Effector memory CD8-positive, alpha-beta T cell (primary cell): ENCODE measurements at places on chromosomes 2 and 18.
A peak's percentile ranks its signal among the peaks of the same experiment; 100 is the strongest.

- H3K4me1 ChIP-seq = no peaks in the 10 kb centered on the region
- no peak for DNase-seq
- H3K27me3 ChIP-seq = peaks cover 5% of the 10 kb centered on the region
These were observed 32.1 kb upstream of the WDR75 start for GRCh38 chr2:189409131-189409530.

- H3K27ac ChIP-seq = no peak overlapping the region
- H3K4me1 ChIP-seq = peaks cover 13% of the 10 kb centered on the region
- DNase-seq = no peak
These were observed 17.6 kb upstream of the TMEM247 start for GRCh38 chr2:46461709-46462171.

GRCh38 chr2:161332371-161332967, 24.2 kb downstream of the PSMD14 start:
- H3K4me3 ChIP-seq = no peak overlapping the region
- H3K36me3 ChIP-seq = peaks cover 4% of the 10 kb centered on the region
- DNase-seq = no peak
- peaks cover 22% of the 10 kb centered on the region for H3K4me1 ChIP-seq
- no peaks in the 10 kb centered on the region for H3K27me3 ChIP-seq

DNA sequence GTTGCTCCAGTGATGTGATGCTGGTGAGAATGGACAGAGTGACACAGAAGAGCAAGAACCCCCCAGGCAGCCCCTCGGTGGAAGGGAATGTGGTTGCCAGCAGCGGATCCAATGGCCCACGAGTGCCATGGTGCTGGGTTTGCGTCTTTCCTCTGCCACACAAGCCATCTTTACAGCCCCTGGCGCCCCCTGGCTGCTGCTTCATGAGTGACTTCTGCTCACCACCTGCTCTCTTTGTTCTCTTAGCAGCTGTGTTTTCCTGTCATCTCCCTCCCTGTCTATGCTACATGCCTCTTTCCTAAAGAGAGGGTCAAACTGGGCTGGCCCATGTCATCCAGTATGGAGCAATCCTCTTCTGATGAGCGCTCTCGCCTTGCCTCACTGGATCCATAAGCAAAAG, 300.0 kb upstream of the SMIM21 start:
- H3K4me1 ChIP-seq = no peaks in the 10 kb centered on the region
- H3K27ac ChIP-seq = no peak overlapping the region
- peaks cover 37% of the 10 kb centered on the region for H3K27me3 ChIP-seq
- no peaks in the 10 kb centered on the region for H3K36me3 ChIP-seq

DNA sequence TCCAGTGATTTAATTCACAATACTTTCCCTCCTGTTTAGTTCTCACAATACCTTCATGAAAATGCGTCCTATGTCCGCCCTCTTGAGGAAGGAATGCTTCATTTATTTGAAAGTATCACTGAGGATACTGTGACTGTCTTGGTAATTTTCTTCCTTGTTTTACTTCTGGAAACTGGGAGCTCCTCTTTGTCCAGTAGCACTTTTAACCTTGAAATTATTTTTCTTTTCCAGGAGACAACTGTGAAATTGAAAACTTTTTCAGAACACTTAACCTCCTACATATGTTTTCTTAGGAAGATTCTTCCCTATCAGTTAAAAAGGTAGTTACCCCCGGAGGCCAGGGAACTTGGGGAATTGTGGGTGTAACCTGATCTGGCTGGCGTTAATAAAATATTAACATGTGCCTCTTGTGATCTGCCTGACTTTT, 58.9 kb upstream of the STON1 start:
- no peak overlapping the region for H3K4me3 ChIP-seq
- no peak overlapping the region for H3K27ac ChIP-seq
- no peaks in the 10 kb centered on the region for H3K27me3 ChIP-seq
- DNase-seq = no peak
- H3K4me1 ChIP-seq = no peaks in the 10 kb centered on the region
- peaks cover 44% of the 10 kb centered on the region for H3K36me3 ChIP-seq

- no peak for DNase-seq
- H3K27me3 ChIP-seq = peaks cover 13% of the 10 kb centered on the region
- H3K4me3 ChIP-seq = no peak overlapping the region
These were observed 54.0 kb downstream of the SCG2 start for GRCh38 chr2:223548194-223548593.

DNA sequence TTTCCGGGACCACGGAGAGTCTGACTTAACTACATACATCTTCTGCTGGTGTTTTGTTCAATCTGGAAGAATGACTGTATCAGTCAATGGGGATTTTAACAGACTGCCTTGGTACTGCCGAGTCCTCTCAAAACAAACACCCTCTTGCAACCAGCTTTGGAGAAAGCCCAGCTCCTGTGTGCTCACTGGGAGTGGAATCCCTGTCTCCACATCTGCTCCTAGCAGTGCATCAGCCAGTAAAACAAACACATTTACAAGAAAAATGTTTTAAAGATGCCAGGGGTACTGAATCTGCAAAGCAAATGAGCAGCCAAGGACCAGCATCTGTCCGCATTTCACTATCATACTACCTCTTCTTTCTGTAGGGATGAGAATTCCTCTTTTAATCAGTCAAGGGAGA, 23.1 kb downstream of the ICOS start:
- no peak for DNase-seq
- no peaks in the 10 kb centered on the region for H3K27me3 ChIP-seq
- H3K4me1 ChIP-seq = peaks cover 19% of the 10 kb centered on the region
- H3K4me3 ChIP-seq = no peak overlapping the region
- H3K27ac ChIP-seq = no peak overlapping the region
- peaks cover 64% of the 10 kb centered on the region for H3K36me3 ChIP-seq

- no peaks in the 10 kb centered on the region for H3K27me3 ChIP-seq
- peak overlapping the region; percentile 93 for H3K4me3 ChIP-seq
- DNase-seq = no peak
These were observed 246.9 kb downstream of the LDLRAD4 start for GRCh38 chr18:13465476-13465875.

- no peak overlapping the region for H3K27ac ChIP-seq
- no peaks in the 10 kb centered on the region for H3K36me3 ChIP-seq
- H3K27me3 ChIP-seq = no peaks in the 10 kb centered on the region
These were observed 142.1 kb upstream of the LYPD6 start for GRCh38 chr2:149188291-149188690.

DNA sequence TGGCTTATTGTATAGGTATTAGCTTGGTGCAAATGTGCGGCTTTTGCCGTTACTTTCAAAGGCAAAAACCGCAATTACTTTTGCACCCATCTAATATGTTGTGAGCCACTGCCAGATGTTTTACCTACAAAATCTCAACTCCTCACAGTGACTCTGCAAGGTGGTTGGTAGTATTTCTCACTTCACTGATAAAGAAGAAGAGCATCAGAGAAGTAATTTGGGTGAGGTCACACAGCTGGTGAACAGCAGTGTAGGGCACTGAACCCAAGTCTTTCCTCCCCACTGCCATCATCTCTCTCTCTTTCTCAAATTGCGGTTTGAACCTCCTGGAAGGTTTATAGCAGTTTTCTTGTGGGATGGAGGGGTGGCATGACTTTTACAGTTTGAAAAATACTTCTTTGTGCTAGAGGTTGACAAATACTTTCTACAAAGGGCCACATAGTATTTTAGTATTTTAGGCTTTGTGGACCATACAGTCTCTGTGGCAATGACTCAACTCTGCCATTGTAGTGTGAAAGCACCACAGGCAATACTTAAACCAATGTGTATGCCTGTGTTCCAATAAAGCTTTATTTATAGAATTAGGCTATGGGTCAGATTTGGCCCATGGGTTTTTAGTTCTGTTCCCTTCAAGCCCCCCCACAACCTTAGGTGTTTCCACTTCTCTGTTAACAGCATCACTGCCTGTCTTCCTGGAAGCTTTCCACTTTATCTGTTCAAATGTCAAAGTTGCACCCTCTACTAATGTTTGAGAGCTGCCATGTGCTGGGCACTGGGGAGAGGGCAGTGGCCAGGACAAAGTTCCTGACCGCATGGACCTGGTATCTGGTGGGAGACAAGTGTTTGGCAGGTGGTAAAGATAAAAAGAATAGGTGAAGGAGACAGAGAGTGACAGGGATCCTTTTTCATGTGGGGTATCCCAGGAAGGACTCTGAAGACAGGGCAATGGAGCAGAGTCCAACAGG, 30.1 kb downstream of the FHOD3 start:
- no peak for DNase-seq
- peaks cover 60% of the 10 kb centered on the region for H3K27me3 ChIP-seq
- peaks cover 2% of the 10 kb centered on the region for H3K36me3 ChIP-seq

DNA sequence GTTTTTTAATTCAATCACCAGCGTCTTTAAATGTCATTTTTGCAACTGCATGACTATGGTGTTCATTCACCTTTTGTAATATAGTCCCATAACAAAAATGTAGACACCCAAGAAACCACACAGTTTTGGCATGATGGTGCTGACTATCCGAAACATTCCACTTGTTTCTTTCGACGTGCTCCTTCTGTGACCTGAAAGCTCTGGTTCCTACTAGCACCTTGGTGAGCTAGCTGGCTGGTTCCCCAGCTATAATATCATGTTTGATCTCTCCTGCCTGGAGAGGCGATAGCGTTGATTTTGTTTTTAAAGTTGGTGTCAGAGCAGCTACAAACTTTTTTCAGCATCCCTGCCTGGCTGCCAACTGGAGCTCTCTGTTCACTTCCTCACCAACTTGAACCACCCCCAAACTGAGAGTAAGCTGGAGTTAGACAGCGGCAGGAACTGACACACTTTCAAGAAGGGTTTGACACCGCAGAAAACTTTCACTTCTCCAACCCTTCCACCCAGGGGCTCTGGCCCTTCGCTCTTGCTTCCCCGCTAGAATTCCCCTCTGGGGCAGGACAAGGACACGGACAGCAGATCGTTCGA, 1.1 kb downstream of the ATAD2B start:
- H3K4me3 ChIP-seq = peak overlapping the region; percentile 96
- peak overlapping the region; percentile 99 for H3K27ac ChIP-seq
- peak; percentile 51 for DNase-seq
- peaks cover 37% of the 10 kb centered on the region for H3K36me3 ChIP-seq
- no peaks in the 10 kb centered on the region for H3K27me3 ChIP-seq

DNA sequence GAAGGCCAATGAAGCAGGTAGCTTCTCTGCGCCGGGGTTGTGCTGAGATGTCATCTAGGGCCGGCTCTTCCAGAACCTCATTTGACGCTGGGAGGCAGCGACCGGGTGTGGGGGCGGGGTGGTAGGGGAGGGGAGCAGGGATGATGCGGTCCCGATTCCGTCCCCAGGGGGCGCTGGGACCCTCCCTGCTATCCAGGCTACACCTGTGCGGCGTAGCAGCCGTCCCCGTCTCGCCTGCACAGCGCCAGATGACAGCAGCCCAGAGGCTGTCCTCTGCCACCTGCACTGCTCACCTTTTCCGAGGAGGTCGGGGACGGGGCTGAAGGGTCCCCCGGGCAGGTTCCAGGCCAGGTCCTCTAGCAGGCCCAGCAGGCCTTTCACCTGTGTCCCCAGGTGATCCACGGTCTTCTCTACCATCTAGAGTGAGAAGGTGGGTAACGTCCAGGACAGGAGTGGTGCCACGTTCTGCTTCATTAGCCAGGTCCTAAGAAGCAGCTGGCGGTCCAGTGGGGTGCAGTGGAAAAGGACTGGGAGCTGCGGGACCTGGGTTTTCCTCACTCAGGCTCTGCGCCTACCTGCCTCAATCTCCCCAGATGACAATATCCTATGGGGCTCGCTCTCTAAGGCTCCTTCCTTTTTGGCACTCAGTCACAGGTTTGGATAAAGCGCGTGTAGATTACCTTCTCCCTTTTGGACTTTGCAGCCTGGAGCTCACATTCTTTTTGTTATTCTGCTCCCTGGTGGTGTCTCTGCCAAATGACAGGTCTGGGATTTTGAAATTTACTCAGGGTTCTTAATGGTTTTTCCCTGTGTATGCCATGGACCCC, 56.0 kb upstream of the RAB6C start:
- H3K4me3 ChIP-seq = no peak overlapping the region
- no peak overlapping the region for H3K27ac ChIP-seq

DNA sequence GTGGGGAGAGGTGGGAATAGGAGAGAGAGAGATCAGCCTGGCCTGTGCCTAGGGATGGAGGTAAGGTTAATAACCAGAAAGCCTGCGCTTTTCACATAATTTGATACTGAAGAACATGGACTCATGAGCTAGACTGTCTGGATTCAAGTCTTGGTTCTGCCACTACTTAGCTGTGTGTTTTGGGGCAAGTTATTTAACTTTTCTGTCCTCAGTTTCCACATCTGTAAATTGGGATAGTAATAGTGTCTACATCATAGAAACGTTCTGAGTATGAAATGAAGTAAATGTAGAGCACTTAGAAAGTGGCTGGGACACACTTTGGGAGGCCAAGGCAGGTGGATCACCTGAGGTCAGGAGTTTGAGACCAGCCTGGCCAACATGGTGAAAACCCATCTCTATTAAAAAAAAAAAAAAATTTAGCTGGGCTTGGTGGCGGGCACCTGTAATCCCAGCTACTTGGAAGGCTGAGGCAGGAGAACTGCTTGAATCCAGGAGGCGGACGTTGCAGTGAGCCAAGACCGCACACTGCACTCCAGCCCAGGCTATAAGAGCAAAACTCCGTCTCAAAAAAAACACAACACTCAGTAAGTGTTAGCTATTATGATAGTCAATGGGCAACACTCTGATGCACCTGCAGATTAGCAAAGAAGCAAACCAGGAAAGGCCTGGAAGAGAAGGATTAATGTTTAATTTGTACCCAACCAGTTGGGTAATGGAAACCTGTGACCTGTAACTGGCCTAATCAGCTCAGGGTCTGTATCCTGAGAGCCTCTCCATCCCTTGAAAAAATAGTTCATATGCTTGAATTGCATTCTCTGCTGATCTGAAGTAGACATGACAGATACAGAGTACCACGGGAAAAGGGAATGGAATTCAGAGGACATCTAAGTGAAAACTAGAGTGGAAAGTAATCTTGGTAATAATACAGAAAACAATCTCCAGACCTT, 6.8 kb downstream of the GALM start:
- peaks cover 66% of the 10 kb centered on the region for H3K4me1 ChIP-seq
- peaks cover 38% of the 10 kb centered on the region for H3K36me3 ChIP-seq
- no peak overlapping the region for H3K4me3 ChIP-seq
- H3K27ac ChIP-seq = peak overlapping the region; percentile 95
- no peaks in the 10 kb centered on the region for H3K27me3 ChIP-seq

DNA sequence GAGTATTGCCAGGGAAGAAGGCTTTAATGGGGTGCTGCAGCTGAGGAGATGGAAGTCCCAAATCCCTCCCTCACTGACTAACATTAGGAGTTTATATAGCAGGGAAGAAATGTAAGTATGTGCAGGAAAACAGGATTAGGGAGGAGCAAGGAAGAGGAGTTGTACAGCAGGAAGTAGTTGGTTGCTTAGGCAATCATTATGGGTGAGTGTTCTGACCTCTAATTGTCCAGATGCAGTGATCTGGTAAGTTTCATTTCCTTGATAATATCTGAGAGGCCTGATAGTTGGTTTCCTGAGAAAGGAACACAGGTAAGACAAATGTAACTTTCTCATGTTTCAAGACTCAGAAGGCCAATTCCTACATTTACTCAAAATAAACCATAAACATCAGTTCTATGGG, 331.9 kb upstream of the GULP1 start:
- H3K27me3 ChIP-seq = no peaks in the 10 kb centered on the region
- H3K27ac ChIP-seq = no peak overlapping the region
- no peak for DNase-seq
- H3K4me3 ChIP-seq = no peak overlapping the region

GRCh38 chr2:39431592-39432316, 5.3 kb downstream of the MAP4K3 start:
- peaks cover 3% of the 10 kb centered on the region for H3K36me3 ChIP-seq
- DNase-seq = no peak
- peaks cover 35% of the 10 kb centered on the region for H3K4me1 ChIP-seq
- no peak overlapping the region for H3K27ac ChIP-seq
- H3K4me3 ChIP-seq = no peak overlapping the region

- no peaks in the 10 kb centered on the region for H3K36me3 ChIP-seq
- peaks cover 7% of the 10 kb centered on the region for H3K4me1 ChIP-seq
- H3K27me3 ChIP-seq = peaks cover 7% of the 10 kb centered on the region
- no peak overlapping the region for H3K27ac ChIP-seq
- DNase-seq = no peak
- H3K4me3 ChIP-seq = no peak overlapping the region
These were observed 40.8 kb downstream of the CERS6 start for GRCh38 chr2:168496906-168497305.

GRCh38 chr2:16005816-16006536, 65.6 kb downstream of the MYCN start:
- H3K4me1 ChIP-seq = no peaks in the 10 kb centered on the region
- H3K27me3 ChIP-seq = no peaks in the 10 kb centered on the region
